Hematopoietic multipotent progenitor cell treated with erythropoietin and hydrocortisone succinate and interleukin-3 and kit ligand, for 15 days (in vitro differentiated cells): ENCODE measurements at places on chromosomes 7 and 10.
A peak's percentile ranks its signal among the peaks of the same experiment; 100 is the strongest.

GRCh38 chr10:64798297-64798696, 1277.1 kb downstream of the REEP3 start:
- DNase-seq, result no peak

GRCh38 chr10:26715137-26715487, 17.6 kb downstream of the PDSS1 start:
- no peak for DNase-seq

- no peak for DNase-seq
Observed at GRCh38 chr7:112286250-112287086, 80.0 kb downstream of the ZNF277 start.

DNA sequence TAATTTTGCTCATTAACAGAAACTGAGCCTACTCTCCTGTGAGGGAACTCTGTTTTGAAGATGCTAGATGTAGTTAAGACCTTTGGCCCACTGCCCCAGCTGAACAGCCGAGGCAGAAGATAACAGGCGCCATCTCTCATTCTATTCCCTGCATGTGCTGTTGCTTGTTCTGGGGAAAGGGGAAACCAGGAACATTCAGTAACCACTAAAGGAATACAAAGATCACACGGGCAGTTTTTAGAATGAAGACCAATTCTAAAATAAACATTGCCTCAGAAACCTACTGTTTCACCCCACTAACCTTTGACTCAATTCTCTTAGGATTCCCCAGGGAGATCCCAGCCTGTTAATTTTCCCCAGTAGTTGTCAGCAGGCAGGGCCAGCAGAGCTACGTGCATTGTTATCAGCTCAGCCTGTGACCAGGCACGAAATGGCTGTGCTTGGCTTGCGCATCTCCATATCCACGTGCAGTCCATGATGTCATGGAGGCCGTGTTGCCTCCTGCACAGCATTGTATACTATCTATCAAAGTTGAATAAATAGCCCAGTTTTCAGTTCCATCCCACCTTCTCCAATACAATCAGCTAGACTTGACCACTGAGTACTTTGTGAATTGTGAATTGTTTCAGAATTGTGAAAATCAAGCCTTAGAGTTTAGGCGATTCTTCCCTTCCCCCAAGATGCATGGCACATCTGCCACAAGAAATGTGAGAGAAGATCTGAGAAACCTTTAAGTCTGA, 36.0 kb downstream of the ANK3 start:
- no peak for DNase-seq

- no peak for DNase-seq
Observed at GRCh38 chr7:112538726-112539255, 58.0 kb downstream of the LSMEM1 start.

DNA sequence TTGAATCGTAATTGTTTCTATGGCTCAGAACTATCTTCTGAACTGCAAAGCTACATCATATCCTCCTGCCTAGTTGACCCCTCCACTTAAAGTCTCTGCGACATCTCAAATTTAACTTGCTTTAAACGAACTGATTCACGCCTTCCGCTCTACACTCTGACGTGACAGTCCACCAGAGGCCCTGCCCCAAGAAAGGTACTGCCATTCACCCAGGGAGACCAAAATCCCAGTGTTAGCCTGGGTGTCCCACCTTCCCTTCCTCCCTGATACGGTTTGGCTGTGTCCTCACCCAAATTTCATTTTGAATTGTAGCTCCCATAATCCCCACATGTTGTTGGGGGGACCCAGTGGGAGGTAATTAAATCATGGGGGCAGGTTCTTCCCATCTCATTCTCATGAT, 90.8 kb downstream of the CPXM2 start:
- no peak for DNase-seq

DNA sequence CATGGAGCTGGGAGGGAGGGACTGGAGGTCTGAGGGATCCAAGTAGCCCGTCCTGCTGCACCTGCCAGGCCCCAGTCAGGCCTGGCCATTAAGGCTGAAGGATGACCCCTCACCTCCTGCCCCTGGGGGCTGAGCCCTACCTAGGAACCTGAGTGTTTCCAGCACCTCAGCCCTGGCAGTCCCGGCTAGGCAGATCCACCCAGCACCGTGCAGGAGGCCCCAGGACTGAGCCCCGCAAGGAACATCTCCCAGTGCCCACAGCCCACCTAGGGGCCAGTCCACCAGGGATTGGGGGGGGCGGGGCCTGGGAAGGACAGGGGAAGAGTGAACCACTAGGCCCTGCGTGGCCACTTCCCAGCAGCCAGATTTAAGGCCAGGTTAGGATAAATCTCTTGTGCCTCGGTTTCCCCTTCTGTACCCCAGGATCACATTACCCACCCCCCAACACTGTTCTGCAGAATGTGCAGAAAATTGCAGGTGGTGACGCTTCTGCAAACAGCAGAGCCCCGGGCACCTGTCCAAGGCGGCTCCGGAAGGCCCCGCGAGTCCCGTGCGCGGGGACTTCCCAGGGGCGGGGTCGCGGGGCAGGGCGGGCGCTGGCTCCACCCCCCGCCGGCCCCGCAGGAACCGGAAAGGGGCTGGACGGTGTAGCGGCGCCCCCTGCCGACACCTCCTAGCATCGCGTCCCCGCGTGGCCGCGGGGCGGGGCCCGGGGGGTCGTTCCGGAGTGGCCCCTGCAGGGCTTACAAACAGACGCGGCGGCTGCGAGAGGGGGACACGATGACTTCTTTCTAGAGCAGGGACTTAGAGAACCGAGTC, 55.9 kb downstream of the PWWP2B start:
- DNase-seq, result peak; percentile 47

DNA sequence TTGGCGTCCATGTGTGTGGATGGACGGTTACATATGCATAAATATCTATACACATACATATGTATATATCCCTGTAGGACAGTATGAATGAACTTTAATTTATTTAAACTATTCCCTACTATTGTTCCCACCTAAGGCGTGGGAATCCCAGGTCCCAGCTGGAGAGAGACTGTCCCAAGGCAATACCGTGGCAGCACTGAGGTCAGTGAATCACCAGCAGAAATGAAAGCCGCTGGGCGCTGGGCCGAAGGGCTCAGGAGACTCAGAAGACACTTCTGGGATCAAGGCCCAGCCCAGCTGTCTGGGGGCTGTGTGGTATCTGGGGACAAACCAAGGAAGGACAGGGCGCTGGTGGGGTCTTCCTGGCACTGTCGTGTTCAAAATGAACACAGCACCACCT, 49.6 kb upstream of the MYL10 start:
- DNase-seq, result no peak

GRCh38 chr10:1576467-1577372, 160.6 kb downstream of the ADARB2 start:
- DNase-seq, result no peak

GRCh38 chr10:14478604-14479003, 147.9 kb upstream of the FRMD4A start:
- DNase-seq, result no peak
